Amygdala (tissue), 56 donors: ENCODE measurements at places on chromosomes 3 and 15.

DNA sequence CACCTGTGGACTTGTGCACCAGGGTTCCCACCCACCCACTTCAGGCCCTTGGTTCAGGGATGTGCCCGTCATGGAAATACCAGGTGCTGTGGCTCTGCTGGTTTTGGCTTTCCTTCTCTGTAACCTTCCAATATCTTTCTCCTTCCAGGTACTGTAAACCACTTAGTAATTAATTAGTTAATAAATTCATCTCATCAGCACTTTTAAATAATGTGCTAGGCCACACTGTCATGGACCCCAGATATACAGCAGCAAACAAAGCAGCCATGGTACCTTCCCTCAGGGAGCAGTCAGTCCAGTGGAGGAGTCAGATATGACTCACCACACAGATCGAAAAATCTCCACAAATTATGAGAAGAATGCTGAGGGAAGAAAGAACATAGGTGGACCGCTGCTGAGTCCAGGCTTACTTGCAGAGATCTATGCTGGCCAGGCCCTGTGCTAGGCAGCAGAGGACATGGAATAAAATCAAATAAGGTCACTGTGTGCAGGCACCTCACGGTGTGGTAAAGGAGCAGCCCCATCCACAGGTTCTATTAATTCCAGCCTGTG lies 6.8 kb upstream of the GATA2 start:
- DNase-seq: no peak

GRCh38 chr3:73080216-73080966 lies 18.9 kb downstream of the EBLN2 start:
- DNase-seq: no peak

DNA sequence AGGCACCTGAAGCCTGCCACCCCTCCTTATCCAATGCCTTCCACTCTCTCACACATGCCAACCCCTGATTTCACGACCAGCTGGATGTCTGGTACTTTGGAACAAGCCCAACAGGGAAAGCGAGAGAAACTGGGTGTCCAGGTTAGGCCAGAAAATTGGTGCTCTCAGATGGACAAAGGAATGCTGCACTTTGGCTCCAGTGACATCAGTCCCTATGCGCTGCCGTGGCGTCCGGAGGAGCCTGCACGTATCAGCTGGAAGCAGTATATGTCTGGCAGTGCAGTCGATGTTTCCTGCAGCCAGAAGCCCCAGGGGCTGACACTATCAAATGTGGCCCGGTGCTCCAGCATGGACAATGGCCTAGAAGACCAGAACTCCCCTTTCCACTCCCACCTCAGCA lies 45.2 kb downstream of the CDAN1 start:
- no peak for DNase-seq

GRCh38 chr3:155244216-155244615 lies 49.3 kb downstream of the STRIT1 start:
- no peak for DNase-seq

DNA sequence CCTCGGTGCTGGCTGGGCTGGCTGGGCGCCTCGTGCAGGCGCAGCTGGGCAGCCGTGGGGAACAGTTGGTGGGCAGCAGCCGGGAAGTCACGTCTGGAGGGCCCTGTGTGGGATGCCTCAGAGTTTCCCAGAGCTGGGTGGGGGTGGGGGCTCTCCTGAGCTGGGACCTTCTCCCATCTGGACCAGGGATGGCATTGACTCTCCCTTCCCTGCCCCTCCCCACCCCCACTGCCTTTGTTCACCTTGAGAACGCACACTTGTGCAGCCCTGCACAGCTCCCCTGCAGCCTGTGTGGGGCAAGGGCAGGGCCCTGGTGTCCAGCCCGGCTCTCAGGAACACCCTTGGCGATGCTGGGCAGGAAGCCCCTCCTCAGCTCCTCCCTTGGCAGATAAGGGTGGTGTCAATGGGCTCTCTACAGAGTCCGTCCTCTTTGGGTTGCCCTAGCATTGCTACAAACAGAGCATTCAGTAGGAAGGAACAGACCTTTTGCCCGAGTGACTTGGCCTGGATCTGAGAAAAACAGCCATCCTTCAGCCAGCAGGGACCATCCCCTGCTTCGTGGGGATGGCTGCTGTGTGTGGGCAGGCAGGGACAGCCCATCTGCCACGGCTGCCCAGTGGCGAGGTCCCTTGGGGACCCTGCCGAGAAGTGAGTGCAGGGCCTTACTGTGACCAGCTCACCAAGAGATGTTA lies 25.5 kb upstream of the KLF13 start:
- DNase-seq: no peak

DNA sequence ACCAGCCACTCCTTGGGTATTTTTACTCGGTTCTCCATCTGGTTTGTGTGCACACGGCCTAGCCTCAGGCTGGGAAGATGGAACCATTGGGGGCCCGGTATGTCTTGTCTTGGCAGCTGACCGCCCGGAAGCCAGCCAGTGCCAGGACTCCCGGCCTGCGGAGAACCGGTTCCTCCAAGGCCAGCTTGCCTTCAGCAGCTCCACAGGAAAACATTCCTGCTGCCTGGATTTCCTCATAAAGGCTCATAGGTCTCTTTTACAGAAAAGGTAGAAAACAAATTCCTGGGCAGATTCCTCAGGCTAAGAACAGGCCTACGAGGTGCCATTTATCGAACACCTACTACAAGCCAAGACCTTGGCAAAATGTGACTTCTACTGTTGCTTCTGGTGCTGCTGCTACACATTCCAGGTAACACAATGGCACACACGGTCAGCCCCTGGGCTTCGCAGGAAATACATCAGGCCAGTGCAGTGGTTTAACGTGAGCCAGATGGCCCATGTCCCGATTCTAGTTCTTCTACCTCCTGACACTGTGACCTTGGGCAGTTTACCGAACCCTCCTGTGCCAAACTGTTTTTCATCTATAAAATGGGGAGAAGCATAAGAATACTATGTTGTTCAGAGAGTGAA lies 141.8 kb downstream of the OPA1 start:
- DNase-seq: no peak

GRCh38 chr3:122019493-122019892 lies 2.6 kb downstream of the ILDR1 start:
- DNase-seq: no peak

- no peak for DNase-seq
These were observed 14.8 kb downstream of the GABRB3 start for GRCh38 chr15:26758079-26758478.

GRCh38 chr15:86885616-86886015 lies 805.9 kb downstream of the AGBL1 start:
- DNase-seq: no peak

DNA sequence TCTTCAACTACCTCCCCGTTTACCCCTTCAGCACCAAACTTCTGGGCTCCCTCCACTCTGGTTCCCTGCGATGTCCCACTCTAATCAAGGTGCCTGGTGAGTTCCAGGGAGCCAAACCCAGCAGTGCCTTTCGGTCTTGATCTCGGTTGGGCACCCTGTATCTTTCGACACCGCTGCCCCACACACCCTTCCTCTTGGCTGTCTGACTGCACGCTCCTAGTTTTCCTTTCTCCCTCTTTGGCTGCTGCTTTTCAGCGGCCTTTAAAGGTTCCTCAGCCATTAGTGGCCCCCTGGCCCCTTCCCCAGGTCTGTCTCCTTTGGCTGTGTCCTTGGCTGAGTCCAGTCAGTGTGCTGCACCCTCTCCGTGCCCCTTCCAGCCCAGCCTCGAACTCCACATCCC lies 784 bp downstream of the TTLL3 start:
- no peak for DNase-seq

GRCh38 chr3:37855363-37855970 lies 6.2 kb upstream of the CTDSPL start:
- DNase-seq: peak; percentile 17

DNA sequence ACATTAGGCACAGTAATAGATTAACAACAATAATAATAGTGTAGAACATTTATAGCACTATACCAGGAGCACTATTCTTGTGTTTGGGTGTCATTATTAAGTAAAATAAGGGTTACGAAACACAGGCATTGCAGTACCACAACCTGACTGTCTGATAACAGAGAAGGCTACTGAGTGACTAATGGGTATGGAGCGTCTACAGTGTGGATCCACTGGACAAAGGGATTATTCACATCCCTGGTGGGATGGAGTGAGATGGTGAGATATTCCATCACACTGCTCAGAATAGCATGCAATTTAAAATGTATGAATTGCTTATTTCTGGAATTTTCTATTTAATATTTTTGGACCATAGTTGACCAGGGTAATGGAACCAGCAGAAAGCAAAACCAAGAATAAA lies 18.2 kb downstream of the MINDY4B start:
- DNase-seq: no peak

DNA sequence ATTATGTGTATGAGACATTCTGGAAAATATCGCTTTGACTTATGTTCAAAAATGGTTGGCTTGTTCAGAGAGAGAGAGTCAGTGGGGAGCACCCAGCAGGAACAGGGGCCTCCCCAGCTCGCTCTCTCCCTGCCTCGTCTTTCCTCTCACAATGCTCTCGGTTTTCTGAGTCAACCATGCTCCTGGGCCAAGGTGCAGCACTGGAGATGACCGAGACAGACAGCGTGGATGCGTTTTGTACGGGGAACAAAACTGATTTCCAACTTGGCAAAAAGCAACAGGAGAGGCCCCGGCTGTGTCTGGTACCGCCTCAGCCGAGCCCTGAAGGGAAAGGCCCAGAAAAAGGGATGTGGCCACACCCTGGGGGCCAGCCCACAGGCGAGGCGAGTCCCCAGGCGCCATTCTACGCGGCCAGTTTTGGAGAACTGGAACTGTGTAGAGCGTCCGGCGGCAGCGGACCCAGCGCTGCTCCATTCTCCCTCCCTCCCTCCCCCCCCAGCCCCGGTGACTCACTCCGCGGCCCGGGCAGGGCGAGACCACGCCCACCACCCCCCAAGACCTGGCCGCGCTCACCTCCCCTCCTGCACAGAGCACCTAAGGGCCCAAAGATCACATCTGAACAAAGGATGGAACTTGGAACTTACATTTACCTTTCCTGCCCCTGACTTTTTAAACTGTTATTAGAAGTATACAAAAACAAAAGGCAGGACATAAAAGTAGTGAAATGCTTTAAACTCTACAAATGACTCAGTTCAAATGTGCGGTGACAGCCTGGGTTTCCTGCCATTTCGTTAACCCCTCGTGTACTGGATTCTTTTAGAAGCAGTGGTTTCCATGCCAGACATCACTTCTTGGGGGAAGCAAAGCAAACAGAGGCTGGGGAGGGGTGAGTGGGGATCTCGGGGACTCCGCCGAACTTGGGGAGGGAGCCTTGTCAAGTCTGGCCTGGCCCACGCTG lies 12.7 kb downstream of the ATP10A start:
- DNase-seq: no peak

DNA sequence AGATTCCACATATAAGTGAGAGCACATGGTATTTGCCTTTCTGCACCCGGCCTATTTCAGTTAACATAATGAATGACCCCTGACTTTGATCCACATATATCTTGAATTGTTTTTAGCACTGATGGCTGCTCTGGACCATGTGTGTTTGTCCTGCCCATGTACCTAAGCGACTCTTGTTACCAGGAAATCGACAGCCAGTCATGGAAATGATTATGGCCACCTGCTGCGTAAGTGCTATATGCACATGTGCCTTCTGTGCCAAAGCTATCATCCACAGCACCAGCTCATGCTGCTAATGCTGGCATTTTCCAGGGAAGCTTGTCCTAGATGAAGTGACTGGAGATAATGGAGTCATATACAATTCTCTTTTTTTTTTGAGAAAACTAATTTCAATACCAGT lies 103.7 kb downstream of the PEX5L start:
- no peak for DNase-seq

GRCh38 chr3:152272771-152273242 lies 4.1 kb downstream of the MBNL1 start:
- no peak for DNase-seq

DNA sequence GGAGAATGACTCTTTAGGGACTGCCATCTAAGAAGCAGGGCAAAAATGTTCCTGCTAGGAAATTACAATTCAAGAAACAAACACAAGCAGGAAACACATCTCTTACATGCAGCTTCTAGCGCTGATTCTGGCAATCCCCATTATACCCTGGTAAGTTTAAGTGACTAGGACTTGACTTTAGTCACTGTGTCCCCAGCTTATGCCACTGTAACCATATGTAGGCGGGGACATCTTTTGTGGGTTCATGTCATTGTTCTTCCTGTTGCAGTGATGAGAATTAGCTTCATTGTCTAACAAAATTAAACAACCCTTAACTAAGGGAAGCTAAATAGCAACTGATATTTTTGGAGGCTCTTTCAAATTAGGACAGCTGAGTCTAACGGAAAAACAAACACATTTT lies 17.9 kb upstream of the FAM81A start:
- no peak for DNase-seq

DNA sequence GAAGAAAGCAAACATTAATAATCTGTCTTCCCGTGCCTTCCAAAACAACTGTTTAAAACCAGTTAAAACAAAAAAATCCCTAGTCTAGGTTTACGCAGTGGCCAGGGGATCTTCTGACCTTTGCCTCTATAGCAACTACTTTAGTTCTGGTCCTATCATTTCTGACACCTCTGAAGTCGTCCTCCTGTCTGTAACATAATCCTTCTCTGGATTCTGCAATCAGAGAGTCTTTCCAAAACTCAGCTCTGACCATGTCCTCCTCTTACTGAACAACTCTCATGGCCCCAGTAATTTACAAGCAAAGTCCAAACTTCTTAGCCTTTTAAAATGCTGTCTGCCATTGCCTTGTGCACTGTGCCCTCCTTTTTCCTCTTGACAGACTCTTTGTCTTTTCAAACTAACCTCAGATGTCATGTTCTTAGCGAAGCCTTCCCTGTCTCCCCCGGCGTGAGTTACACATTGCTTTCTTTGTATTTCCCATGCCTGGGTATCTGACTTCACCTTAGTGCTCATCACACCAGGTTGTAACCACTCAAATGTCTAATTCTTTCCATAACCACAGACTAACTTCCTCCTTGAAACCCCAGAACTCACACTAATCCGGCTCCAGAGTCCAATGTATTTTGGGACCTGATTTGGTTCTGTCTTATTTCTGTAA lies 105.2 kb upstream of the BNIP2 start:
- DNase-seq: no peak

DNA sequence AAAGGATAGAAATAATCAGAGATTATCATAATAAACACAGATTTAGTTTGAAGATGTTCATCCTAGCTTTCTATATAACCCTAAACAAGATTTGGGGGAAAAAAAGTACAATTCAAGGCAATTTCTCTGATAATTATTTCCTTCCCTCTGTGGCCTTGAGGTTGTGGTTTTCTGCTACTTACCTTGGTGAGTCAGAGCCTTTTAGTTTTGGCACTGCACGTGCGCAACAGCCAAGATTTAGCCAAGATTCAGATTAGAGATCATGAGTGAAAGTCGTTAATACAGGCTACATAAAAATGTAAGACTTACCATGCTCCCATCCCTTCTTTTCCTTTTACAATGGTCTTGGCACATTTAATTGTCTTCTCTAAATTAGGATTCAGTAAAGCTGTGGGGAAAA lies 6.7 kb downstream of the LYZL4 start:
- no peak for DNase-seq

- no peak for DNase-seq
These were observed 83.7 kb downstream of the TRAK1 start for GRCh38 chr3:42174679-42175385.

- DNase-seq: no peak
These were observed 3.1 kb downstream of the MITF start for GRCh38 chr3:69742391-69742790.
